ENCODE measurements at places on chromosomes 2 and 18.

GRCh38 chr2:118539290-118539689 lies 308.2 kb downstream of the EN1 start:
- no peak for DNase-seq

DNA sequence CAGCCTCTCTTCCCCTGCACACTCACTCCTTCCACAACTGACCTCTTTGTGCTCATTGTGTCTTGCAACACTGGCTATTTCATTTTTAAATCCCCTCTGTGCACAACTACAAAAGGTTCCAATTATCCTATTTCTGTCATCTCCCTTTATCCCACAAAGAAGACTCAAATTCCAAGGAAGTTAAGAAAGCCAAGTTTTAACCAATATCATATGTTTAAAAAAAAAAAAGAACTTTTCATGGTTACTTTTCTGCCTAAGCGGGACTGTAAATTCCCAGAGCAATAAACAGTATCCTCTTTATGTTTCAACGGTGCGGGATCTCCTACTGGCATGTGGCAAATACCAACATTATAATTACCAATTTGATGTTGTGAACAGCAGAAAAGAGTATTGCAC lies 83.8 kb downstream of the DOCK10 start:
- no peak for DNase-seq

DNA sequence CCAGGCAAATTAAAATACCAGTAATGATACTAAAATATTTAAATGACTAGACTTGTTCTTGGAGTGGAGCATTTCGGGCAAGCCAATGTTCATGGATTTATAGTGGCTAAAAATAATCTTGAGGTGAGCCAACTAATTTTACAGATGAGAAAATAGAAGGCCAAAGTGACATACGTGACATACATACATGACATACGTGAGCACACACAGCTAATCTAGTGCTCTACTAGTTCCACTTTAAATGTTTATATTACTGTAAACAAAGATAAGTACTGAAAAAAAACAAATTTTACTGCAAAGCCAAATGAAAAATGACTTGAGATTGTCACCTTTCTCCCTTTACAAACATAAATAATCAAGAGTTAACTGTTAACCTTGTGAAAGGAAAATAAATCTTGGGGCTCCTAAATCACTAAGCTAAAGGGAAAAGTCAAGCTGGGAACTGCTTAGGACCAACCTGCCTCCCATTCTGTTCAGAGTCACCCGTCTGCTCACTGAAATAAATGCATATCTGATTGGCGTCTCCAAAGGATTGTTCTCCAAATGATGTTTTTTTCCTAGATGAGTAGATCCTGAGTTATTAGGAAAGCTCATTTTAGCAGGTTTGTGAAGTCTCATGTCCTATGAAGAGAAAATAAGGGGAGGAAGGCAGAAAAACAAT lies 96.7 kb downstream of the PMS1 start:
- DNase-seq = no peak

- DNase-seq = no peak
Observed at GRCh38 chr2:37390777-37391176, 46.3 kb downstream of the QPCT start.

- DNase-seq = no peak
Observed at GRCh38 chr2:176763130-176763529, 449.5 kb upstream of the HNRNPA3 start.

- no peak for DNase-seq
Observed at GRCh38 chr2:39780825-39781600, 2.0 kb upstream of the THUMPD2 start.

DNA sequence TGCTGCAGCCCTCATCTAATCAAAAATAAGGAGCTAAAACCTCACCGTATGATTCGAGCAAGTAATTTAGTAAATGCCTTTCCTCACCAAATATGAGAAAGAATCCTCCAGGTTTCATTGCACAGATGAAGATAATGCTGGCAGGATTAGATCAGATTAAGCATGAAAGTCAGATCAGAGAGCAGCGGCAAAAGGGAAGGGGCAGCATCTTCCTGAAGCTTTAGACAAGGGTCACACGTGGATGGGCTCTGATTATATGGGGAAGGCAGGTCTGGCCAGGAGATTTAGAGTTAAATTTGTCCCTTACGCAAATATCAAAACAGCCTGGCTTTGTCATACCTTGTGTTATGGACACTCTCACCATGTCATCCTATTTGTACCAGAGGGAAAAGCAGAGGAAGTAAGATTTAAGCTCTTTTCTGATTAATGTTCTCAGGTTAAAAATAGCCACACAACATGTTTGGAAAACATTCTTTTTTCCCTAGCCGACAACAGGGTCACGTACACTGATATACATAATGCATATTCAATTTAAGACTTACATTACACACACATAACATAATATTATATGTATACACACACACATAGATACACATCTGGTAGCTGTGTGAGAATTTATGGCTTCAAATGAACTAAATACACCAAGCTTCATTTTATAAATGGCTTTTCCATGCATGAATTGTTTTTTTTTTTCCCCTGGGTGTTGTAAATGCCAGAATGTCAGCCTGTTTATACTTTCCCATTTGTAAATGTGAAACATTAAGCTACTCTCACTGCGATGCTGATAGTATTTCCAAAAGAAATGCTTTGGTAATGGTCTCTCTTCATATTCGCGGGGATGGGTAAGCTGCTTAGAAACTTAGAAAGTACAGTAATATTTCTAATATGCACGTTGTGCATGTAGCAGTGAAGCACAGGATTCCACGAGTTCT lies 196.3 kb upstream of the SIX3 start:
- DNase-seq = no peak

DNA sequence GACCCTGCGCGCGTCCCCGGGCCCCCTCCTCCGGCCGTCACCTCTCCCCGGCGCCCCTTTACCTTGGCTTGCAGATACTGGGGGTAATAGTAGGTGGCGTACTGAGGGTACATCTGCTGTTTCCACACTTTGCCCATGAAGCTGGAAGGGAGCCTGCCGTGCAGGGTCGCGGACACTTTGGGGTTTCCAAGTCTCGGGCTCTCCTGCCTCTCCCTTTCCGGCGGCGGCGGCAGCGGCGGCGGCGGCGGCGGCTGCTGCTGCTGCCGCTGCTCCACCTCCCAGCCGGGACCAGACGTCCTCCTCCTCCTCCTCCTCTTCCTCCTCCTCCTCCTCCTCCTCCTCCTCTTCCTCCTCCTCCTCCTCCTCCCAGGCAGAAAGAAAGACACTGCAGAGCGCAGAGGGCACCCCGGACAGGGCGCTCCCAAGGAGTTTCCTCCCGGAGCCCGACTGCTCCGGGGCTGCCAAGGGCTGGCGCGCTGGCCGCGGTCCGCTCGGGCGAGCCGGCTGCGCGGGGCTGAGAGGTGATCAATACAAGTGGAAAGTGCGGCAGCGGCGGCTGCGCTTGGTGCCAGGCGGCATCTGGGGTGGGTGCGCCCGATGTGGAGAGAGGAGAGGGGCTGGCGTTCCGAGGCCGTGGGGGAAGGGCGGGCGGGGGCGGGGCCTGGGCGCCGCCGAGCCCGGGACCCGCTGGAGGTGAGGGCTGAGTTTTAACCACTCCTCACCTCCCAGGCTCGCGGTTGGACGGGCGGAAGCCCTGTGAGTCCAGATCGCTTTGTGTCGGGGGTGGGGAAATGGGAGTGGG lies at the start of gene RBMS1:
TSS of gene RBMS1 (minus strand) at position 581 of the 802 bp plus-strand sequence. CDS start at position 137, 444 bp downstream.
- no peak for DNase-seq

GRCh38 chr2:202479090-202479489 lies 103.0 kb downstream of the BMPR2 start:
- no peak for DNase-seq

- DNase-seq = no peak
Observed at GRCh38 chr2:199378948-199379650, 78.6 kb downstream of the SATB2 start.

DNA sequence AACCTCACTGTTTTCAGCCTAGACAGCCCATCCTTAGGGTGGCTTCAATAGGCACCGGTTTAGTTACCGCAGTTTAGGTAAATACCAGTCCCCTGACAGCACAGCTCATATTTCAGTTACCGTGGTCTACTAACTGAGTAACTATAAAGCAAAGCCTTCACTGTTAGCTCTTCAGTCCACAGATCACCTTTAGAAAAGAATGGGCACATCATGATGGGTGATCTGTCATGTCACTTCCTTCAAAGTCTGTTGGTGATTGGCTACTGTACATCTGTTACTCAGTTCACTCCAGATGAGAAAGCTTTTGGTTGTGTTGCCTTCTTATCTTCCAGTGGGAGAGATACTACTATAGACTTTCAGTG lies 21.0 kb downstream of the SLC20A1 start:
- no peak for DNase-seq

DNA sequence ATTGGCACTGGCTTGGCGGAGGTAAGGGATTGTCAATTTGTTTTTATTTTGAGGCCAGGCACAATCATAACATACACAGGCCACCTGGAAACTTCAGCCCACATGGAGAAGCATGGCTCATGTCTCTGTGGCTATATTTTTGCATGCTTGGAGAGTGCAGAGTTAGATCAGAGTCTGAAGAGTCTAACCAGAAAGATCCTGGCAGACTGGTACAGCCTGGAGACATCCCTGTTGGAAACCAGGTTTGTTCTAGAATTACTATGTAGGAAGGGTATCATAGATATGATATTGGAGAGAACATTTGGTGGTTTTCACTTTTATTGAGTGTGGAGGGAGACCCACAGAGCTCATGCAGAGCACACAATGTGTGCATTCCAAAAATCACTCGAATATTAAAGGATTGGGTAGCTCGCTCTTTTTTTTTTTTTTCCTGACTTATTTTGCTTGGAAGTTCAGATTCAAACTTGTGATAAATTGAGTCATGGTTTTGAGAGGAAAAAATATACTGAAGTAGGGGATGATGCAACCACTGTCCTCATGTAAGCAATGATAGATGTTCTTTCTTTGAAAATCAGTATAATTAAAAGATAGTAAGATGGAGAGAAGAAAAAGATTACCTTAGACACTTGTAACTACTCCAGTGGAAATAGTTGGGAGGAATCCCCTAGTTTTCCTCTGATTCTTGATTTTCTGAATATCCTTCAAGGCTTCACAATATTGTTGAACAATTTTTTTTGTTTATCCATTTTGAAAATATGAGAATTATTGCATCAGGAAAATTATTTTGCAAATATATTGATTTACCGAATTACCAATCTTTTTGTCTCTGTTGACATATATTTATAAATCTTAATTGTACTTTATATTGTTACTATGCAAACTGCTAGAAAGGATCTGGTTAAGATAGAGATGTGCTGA lies 185.7 kb upstream of the ZEB2 start:
- DNase-seq = no peak

DNA sequence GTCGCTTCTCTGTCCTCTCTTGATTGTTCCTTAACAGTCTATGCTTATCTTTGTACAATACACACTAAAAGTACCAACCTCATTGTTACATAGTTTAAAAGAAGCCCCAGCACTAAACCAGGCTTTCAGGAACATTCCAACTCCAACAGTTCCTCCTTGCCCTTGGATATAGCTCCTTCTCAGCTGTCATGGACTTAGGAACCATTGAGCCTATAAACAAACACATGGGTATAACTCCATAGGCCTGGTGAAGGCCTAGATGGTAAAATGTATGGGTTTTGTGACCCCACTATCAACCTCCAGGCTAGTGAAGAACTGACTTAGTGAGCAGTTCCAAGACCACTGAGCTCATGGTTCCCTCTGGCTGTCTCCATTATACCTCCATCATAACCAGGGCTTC lies 74.8 kb upstream of the SLC39A10 start:
- DNase-seq = no peak

- DNase-seq = no peak
Observed at GRCh38 chr2:225458431-225459117, 59.1 kb downstream of the NYAP2 start.

- DNase-seq = no peak
Observed at GRCh38 chr2:241575624-241576292, 17.2 kb downstream of the BOK start.

DNA sequence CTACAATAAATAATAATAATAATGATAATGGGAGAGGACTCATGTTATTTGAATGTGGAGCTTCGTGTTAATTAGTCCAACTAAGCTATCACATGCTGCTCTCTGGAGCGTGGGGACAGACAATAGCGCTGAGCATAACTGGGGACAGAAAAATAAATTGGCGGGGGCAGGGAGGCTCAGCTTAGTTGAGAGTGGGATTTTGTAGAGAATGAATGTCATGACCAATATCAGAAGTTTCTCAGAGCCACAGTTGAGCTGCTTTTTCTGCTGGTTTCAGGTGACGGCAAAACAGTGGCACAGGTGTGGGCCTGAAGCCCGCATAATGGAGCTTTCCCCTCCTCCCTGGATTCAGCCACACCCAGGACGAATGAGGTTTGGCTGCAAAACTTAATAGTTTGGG lies 111.1 kb upstream of the CAB39 start:
- DNase-seq = no peak

- DNase-seq = no peak
Observed at GRCh38 chr2:134379293-134379692, 125.4 kb downstream of the MGAT5 start.

- no peak for DNase-seq
Observed at GRCh38 chr18:41940506-41941215, 14.4 kb upstream of the PIK3C3 start.

- no peak for DNase-seq
Observed at GRCh38 chr2:196441527-196441926, 198.0 kb upstream of the CCDC150 start.

DNA sequence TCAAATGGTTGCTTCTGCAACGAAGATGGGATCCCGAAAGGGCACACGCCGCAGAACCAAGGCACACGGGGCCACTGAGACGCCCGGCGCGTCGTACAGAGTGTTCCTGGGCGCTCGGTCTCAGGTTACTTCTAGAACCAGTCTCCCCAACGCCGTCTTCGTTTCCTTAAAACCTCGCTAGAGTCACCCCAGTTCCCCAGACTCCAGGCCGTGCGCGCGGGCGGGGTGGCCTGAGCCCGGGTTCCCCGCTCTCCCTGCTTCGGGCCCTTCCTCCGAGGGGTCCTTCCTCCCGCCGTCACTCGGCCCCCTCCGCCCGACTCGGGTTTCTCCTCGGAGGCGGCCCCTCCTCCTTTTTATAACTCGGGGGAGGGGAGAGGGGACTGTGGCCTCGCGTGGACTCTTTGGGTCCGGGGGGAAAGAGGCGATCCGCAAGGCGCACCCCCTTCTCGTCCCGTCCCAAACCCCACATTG lies 774 bp upstream of the FZD7 start:
- peak; percentile 2 for DNase-seq

- DNase-seq = no peak
Observed at GRCh38 chr2:6181926-6182325, 489.7 kb downstream of the SOX11 start.

DNA sequence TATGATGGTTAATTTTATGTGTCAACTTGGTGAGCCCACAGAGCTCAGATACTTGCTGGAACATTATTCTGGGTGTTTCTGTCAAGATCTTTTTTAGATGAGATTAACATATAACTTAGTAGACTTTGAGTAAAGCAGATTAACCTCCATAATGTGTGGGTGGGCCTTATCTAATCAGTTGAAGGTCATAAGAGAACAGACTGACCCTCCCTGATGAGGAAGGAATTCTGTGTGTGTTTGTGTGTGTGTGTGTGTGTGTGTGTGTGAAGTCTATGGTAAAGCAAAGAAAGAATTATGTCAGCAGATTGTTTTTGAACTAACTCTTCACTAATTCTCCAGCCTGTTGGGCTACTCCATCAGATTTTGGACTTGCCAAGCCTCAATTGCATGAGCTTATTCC lies 232.2 kb upstream of the MEX3C start:
- DNase-seq = no peak

- no peak for DNase-seq
Observed at GRCh38 chr18:54830260-54830659, 2.0 kb downstream of the RAB27B start.

Data from stimulated activated CD4-positive, alpha-beta T cell treated with anti-CD3 and anti-CD28 coated beads, Interleukin-1b, Interleukin-23, amount 100 ng/mL, for 24 hours (primary cell).